ENCODE measurements at places on chromosomes 12 and 14. TPM values are rescaled to one million over a fixed set of nuclear protein-coding genes. Genes with fewer than 3 reads are reported as not detected.

GRCh38 chr14:80586131-80586530, 355.4 kb downstream of the CEP128 start:
- H3K27ac ChIP-seq = no peak overlapping the region
- H3K36me3 ChIP-seq = peaks cover 12% of the 10 kb centered on the region
- peaks cover 31% of the 10 kb centered on the region for H3K4me1 ChIP-seq
- DNase-seq = no peak
- H3K27me3 ChIP-seq = no peaks in the 10 kb centered on the region

Gene SYCP3
- total RNA-seq = 0.15 TPM

DNA sequence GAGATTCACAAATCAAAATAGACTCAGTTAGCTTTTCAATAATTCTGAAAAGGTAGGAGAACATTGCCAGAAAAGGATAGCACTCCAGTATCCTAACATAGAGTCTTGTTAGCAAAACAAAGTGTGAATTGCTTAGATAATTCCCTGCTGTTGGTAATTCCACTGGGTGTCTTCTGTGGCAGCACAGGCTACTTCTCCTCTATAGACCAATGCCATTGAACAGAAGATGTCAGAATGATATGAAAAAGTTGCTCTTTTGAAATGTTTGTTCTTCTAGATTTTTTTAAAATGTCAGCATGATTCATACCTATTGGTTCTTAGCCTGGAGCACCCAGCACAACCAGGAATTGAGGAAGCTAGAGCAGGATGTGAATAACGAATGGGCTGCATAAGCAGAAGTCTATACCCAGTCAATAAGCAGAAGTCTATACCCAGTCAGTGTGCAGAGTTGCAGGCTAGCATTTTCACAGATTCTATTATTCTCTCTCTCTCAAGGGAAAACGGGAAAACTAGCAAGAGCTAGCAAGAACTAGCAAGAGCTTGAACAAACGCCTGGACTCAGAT, 112.8 kb downstream of the SYT1 start:
- H3K36me3 ChIP-seq = no peaks in the 10 kb centered on the region
- DNase-seq = no peak
- peaks cover 8% of the 10 kb centered on the region for H3K4me1 ChIP-seq
- H3K4me3 ChIP-seq = no peak overlapping the region
- peaks cover 2% of the 10 kb centered on the region for H3K27me3 ChIP-seq
- no peak overlapping the region for H3K27ac ChIP-seq

Gene DLGAP5
- total RNA-seq = 48.5 TPM

Gene TSPAN19
- total RNA-seq = not detected

GRCh38 chr14:68148763-68149162, 329.2 kb downstream of the RAD51B start:
- peaks cover 46% of the 10 kb centered on the region for H3K36me3 ChIP-seq
- H3K27ac ChIP-seq = peak overlapping the region; percentile 19
- no peaks in the 10 kb centered on the region for H3K27me3 ChIP-seq
- no peak for DNase-seq
- peaks cover 55% of the 10 kb centered on the region for H3K4me1 ChIP-seq
- H3K4me3 ChIP-seq = no peak overlapping the region

- no peak overlapping the region for H3K4me3 ChIP-seq
- H3K27ac ChIP-seq = peak overlapping the region; percentile 67
- DNase-seq = peak; percentile 47
- peaks cover 1% of the 10 kb centered on the region for H3K27me3 ChIP-seq
- peaks cover 23% of the 10 kb centered on the region for H3K4me1 ChIP-seq
- H3K36me3 ChIP-seq = no peaks in the 10 kb centered on the region
These were observed 195.8 kb downstream of the FOXN3 start for GRCh38 chr14:89221109-89221810.

Gene LPAR5
- not detected for total RNA-seq

Gene TAS2R7
- total RNA-seq = not detected

Gene SMCO2
- not detected for total RNA-seq

GRCh38 chr12:104154806-104155205, 16.8 kb upstream of the NFYB start:
- no peak overlapping the region for H3K27ac ChIP-seq
- no peak overlapping the region for H3K4me3 ChIP-seq
- peaks cover 6% of the 10 kb centered on the region for H3K27me3 ChIP-seq
- no peak for DNase-seq
- no peaks in the 10 kb centered on the region for H3K4me1 ChIP-seq

DNA sequence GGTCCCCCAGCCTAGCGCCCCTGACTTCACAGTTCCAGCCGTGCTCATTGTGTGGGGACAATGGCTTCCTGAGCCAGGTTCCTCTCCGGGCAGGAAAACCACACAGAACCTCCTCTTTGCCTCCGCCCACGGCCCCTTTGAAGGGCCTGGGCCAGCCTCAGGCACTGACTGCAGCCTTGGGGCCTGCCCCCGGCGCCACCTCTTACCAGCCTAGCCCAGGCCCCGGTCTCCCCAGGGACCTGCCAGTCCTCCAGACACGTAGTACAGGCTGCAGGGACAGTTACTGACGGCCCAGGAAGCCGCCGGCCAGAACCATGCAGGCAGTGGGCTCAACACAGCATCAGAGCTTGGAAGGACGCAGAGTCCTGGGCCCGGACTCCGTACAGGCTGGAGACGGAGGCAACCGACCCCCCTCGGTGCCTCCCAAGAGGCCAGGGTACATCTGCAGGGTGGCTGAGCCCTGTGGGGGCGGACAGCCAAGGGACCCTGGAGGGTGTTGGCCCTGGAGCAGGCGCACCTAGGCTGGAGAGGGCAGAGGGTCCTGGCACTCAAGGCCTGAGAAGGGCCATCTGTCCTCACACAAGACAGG, 20.9 kb upstream of the NUDT14 start:
- no peak overlapping the region for H3K4me3 ChIP-seq
- no peaks in the 10 kb centered on the region for H3K36me3 ChIP-seq
- peaks cover 10% of the 10 kb centered on the region for H3K4me1 ChIP-seq
- DNase-seq = no peak

Gene SLCO1B1
- total RNA-seq = not detected

DNA sequence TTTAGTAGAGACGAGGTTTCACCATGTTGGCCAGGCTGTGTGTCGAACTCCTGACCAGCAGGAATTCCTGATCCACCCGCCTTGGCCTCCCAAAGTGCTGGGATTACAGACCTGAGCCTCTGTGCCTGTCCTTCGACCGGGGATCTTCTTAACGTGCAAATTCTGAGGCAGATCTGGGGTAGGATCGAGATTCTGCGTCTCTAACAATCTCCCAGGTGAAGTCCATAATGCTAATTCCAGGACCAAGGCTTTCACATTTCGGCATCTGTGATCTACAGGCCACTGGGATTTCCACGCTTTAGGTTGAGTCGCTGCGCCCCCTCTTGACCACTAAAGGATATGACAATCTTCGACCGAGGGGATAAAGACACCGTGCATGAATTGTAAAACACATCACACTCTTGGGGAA, 24.8 kb downstream of the FOS start:
- H3K4me3 ChIP-seq = 0 out of 2 replicates have a peak overlapping the region, but pooled peaks have one; percentile 1
- DNase-seq = peak; percentile 58
- no peak overlapping the region for H3K27ac ChIP-seq
- H3K36me3 ChIP-seq = no peaks in the 10 kb centered on the region

Gene GDF3
- not detected for total RNA-seq

- H3K4me1 ChIP-seq = peaks cover 19% of the 10 kb centered on the region
- no peaks in the 10 kb centered on the region for H3K27me3 ChIP-seq
- no peak overlapping the region for H3K4me3 ChIP-seq
- H3K36me3 ChIP-seq = no peaks in the 10 kb centered on the region
- peak overlapping the region; percentile 49 for H3K27ac ChIP-seq
- DNase-seq = no peak
These were observed 9.5 kb downstream of the CLIP1 start for GRCh38 chr12:122412851-122413433.

Gene KRT77
- not detected for total RNA-seq

DNA sequence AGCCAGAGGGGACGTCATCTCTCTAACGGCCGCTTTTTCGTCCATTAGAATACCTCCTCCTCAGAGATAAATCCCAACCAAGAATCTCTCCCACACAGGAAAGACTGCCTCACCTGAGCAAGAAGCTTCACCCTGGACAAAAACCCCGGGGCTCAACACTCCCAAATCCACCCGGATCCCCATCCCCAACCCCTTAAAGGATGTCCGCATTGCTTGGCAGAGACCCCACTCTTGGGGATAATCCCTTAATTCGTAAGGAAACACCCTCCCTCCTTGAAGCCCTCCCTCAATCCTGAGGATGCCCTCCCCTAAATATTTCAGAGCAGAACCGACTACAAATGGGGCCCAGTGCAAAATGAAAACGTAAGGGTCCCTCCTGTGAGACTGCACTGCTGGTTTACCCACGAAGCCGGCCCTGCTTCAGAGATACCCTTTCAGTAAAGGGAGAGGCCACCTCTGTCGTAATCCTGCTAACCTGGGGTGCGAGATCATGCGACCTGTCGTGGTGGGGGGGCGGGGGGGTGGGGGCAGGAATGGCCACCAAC, 655 bp upstream of the DYNLL1 start:
- H3K4me1 ChIP-seq = peaks cover 30% of the 10 kb centered on the region
- DNase-seq = no peak
- peak overlapping the region; percentile 72 for H3K27ac ChIP-seq
- peak overlapping the region; percentile 89 for H3K4me3 ChIP-seq

DNA sequence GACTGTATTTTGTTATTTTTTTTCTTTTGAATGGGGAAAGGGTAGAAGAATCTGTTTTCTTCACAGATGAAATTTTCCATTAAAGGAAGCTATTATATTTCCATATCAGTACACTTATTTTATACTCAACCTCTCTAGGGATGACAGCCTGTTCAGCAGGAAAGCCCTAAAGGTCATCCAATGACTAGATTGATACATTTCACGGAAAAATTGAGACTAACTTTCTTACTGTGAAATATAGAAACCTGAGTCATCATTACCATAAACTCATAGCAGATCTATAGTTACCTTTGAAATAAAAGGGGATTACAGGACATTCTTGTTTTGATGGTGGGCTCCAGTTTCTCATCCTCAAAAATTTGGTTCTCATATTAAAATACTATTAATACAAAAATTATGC, 36.1 kb upstream of the PTCSC3 start:
- DNase-seq = no peak
- H3K27ac ChIP-seq = no peak overlapping the region
- H3K27me3 ChIP-seq = peaks cover 3% of the 10 kb centered on the region
- no peak overlapping the region for H3K4me3 ChIP-seq
- H3K36me3 ChIP-seq = no peaks in the 10 kb centered on the region

DNA sequence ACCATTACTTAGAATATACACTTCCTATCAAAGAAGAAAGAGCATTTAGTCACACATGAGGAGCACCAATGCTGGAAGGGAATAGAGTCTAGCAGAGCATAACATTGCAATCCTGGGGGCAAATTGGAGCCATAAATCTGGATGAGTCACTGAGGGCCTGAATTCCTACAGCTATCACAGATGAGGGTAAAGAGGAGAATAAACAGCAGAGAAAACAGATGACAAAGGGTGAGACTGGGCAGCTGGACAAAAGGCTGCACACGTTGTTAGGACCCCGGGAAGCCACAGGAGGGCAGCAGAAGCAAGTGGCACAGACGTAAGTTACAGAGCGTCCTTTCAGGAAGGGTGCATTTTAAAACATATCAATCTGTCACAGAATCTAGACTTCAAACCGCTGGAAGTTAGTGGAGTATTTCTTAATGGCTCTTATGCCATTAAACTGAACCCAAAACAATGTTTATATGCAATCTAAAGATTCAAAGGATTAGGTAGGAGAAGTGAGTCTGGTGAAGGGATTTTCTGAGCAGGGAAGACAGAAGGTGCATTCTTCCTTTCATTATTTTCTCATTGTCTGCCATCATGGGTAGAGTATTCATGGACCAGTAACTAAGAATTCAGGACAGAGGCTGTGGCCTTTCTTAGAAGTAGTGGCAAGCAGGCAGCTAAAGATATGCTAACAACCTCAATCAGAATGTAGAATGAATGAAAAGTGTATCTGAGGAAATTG, 159.8 kb upstream of the DAAM1 start:
- peak overlapping the region; percentile 80 for H3K4me3 ChIP-seq
- no peaks in the 10 kb centered on the region for H3K27me3 ChIP-seq
- peaks cover 6% of the 10 kb centered on the region for H3K36me3 ChIP-seq
- peaks cover 31% of the 10 kb centered on the region for H3K4me1 ChIP-seq

- H3K4me3 ChIP-seq = no peak overlapping the region
- peaks cover 1% of the 10 kb centered on the region for H3K27me3 ChIP-seq
- H3K27ac ChIP-seq = no peak overlapping the region
- no peak for DNase-seq
- no peaks in the 10 kb centered on the region for H3K36me3 ChIP-seq
These were observed 134.0 kb downstream of the GXYLT1 start for GRCh38 chr12:42010715-42011114.

Gene FAM177A1
- 91.4 TPM for total RNA-seq

GRCh38 chr14:83255015-83255726, 1721.5 kb upstream of the SEL1L start:
- no peak overlapping the region for H3K27ac ChIP-seq
- H3K36me3 ChIP-seq = no peaks in the 10 kb centered on the region
- no peak overlapping the region for H3K4me3 ChIP-seq
- DNase-seq = no peak

DNA sequence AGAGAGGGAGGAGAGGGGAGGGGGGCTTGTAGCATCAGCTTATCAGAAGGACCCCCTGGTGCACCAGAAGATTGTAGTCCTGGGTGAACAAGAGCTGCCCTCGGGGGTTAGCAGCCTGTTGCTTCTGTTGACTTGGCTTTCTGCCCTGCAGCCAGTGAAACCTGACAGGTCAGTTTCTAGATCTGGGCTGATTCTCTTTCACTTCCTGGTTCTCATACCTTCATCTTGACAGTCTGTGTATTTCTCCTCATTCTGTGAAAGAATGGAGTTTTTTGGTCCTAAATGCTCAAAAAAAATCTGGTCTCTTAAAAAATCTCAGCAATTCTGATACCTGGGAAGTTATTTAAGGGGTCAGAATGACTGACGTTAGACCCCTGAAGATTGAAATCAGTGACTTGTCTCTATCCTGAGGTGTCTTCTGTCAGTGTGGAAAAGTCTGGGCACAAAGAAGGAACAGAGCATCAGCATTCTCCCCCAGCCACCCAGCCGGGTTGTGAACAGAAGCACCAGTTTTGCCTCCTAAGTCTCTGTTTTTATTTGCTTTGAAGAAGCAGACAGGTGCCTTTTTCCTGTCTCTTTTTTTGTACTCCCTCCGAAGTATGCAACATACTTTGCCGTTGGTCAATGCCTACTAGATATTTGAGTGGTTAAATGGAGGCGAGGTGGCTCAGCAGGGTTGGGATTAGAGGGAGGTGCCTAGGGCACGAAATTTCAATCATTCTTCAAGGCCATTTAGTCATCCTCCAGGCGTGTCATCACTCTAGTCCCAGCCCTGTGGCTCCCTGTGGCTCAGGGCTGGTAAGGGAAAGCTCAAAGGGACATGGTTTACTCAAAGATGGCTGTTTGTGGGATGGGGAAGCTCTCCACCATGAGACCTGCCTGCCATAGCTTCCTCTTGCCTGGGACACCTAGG, 24.0 kb downstream of the TTC9 start:
- no peaks in the 10 kb centered on the region for H3K36me3 ChIP-seq
- H3K27ac ChIP-seq = peak overlapping the region; percentile 21
- DNase-seq = peak; percentile 36

Gene SPX
- total RNA-seq = not detected

GRCh38 chr14:75054421-75054820, 3.2 kb upstream of the MLH3 start:
- H3K36me3 ChIP-seq = peaks cover 27% of the 10 kb centered on the region
- H3K4me1 ChIP-seq = peaks cover 71% of the 10 kb centered on the region
- DNase-seq = no peak
- H3K27me3 ChIP-seq = peaks cover 3% of the 10 kb centered on the region

Gene NOC4L
- 29.9 TPM for total RNA-seq

- H3K4me1 ChIP-seq = no peaks in the 10 kb centered on the region
- no peak overlapping the region for H3K27ac ChIP-seq
These were observed 207.1 kb downstream of the APAF1 start for GRCh38 chr12:98852181-98852580.

- peaks cover 11% of the 10 kb centered on the region for H3K36me3 ChIP-seq
- H3K4me3 ChIP-seq = no peak overlapping the region
- H3K4me1 ChIP-seq = no peaks in the 10 kb centered on the region
- H3K27ac ChIP-seq = no peak overlapping the region
- DNase-seq = no peak
These were observed 136.0 kb upstream of the C14orf180 start for GRCh38 chr14:104443391-104444158.
